ENCODE measurements at places on chromosomes 12 and 14.

DNA sequence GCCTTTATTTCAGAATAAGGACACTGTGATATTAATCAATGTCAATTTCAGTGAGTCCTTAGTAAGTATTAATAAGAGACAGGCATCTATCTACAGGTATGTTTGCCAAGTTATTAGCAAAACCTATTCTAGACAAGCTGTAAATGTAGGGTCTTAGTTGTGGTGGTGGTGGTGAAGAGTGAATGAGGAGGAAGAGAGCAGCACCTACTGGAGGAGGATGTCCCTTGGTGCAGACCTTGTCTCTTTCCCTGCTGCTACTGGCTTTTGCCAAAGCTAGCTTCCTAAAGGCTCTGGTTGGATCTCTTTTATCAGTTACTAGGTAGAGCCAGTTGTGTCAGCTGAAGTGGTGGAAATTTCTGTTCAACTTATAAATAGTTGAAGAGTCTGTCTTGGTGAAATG, 304.8 kb upstream of the ATP2B1 start:
- H3K27ac ChIP-seq, result no peak overlapping the region
- no peaks in the 10 kb centered on the region for H3K27me3 ChIP-seq
- H3K36me3 ChIP-seq, result no peaks in the 10 kb centered on the region
- no peak for DNase-seq
- no peak overlapping the region for H3K4me3 ChIP-seq

- H3K4me1 ChIP-seq, result no peaks in the 10 kb centered on the region
- H3K4me3 ChIP-seq, result no peak overlapping the region
- no peak overlapping the region for H3K27ac ChIP-seq
- H3K36me3 ChIP-seq, result no peaks in the 10 kb centered on the region
These were observed 75.2 kb downstream of the PLEKHG3 start for GRCh38 chr14:64779472-64779871.

- no peak for DNase-seq
- H3K4me3 ChIP-seq, result no peak overlapping the region
- H3K27me3 ChIP-seq, result no peaks in the 10 kb centered on the region
These were observed 280.5 kb downstream of the FBXL14 start for GRCh38 chr12:1313906-1314305.

DNA sequence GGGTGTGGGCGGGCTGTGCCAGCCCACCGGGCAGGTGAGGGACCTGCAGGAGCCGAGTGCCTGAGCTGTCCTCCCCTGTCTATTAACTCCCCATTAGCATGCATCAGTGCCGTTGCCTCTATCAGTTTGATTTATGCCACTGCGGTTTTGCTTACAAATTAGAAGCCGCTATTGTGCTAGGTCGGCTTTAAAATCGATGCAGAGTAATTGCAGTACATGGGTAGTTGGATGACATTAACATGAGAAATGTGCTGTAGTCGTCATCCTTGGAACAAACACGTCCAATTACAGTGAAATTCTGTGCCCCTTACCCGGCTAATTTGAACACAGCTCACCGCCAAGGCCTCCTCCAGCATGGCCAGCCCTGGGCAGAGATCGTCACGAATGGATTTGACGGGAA, 145.8 kb downstream of the TSPAN9 start:
- peaks cover 91% of the 10 kb centered on the region for H3K27me3 ChIP-seq
- no peak for DNase-seq
- H3K4me3 ChIP-seq, result no peak overlapping the region
- H3K36me3 ChIP-seq, result no peaks in the 10 kb centered on the region
- no peaks in the 10 kb centered on the region for H3K4me1 ChIP-seq

- no peak for DNase-seq
- no peak overlapping the region for H3K27ac ChIP-seq
These were observed 73.0 kb downstream of the RAD51B start for GRCh38 chr14:67892466-67893100.

GRCh38 chr12:75994069-75994740, 37.4 kb downstream of the PHLDA1 start:
- 0 out of 2 replicates have a peak, but pooled peaks cover 4% of the 10 kb centered on the region for H3K4me1 ChIP-seq
- no peak for DNase-seq
- H3K27ac ChIP-seq, result no peak overlapping the region
- H3K4me3 ChIP-seq, result no peak overlapping the region
- no peaks in the 10 kb centered on the region for H3K27me3 ChIP-seq
- no peaks in the 10 kb centered on the region for H3K36me3 ChIP-seq
